ENCODE measurements at places on chromosomes 1 and 21.

DNA sequence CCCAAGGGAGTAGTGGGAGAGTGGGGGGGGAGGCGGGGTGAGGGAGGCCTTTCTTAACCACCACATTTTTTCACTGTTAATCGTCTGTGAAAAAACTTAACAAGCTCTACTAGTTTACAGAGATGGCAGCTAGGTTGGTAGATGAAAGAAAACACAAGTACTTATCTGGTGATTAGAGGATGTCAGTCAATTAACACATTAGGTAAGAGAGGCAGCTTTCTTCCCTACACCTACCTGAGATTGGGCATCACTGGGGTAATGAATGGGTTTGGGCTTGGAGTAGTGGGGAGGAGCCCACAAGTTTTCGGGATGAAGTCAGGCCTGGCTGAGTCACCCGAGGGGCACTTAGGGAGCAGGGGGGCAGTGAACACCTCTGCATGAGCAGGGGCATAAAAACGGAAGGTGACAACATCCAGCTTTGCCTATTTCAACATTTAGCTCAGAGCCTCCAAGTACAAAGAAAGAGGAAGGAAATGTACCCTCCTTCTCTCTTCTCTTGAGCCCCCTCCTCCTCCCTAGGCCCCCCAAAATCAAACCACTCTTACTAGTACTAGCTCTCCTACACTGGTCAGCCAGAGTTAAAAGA is 2.5 kb downstream of the LBR start:
- peak; percentile 83 for DNase-seq

DNA sequence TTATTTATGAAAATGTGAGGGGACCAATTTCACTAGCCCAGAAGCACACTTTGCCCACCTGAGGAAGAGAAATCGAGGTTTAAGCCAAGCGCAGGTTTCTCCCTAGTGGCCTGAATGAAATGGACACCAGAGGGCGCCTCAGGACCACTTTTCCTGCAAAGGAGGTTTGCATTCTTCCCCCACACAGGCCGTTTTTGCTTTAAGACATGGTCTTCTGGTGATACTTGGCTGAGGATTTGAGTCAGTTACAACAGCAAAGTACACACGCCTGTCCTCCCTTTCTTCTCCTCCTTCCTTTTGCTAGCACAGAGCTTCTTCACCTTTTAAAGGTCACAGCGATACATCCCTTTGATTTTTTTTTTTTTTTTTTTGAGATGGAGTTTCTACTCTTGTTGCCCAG is 5.4 kb downstream of the PLA2G2E start:
- peak; percentile 77 for DNase-seq

GRCh38 chr1:46533179-46533864 is 18.1 kb downstream of the KNCN start:
- peak; percentile 51 for DNase-seq

- peak; percentile 18 for DNase-seq
Observed at GRCh38 chr21:35266546-35266945, 217.4 kb upstream of the RUNX1 start.
